Spinal cord (tissue), 10 donors: ENCODE measurements at places on chromosomes 2 and 18. TPM values are rescaled to one million over a fixed set of nuclear protein-coding genes. Genes with fewer than 3 reads are reported as not detected.

GRCh38 chr18:79746730-79747129 lies 51.0 kb upstream of the KCNG2 start:
- no peak for DNase-seq

GRCh38 chr2:42170619-42171395 lies 1.7 kb downstream of the EML4 start:
- no peak for DNase-seq

Gene ACKR3
- 19.7 TPM for total RNA-seq

GRCh38 chr2:144848423-144848822 lies 328.5 kb upstream of the ZEB2 start:
- no peak for DNase-seq

GRCh38 chr18:74895686-74896085 lies 298.0 kb downstream of the ZNF407 start:
- DNase-seq: no peak

DNA sequence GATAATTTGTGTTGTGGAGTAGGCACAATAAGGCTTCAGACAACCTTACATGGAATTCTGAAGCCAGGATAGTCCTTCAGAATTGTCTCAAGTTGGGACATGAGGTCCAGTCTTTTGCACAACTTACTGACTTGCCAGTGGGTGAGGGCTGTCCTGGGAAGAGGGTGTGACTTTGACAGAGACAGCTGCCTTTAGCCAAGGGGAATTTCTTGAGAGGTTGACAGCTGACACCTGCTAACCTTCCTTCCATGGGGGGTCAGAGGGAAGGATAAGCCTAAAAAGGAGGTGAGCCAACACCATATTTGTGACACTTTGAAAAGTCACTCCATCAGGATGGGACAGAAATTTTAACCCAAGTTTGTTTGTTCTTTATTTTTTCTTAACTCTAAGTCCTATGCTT lies 907.8 kb upstream of the CRIM1 start:
- no peak for DNase-seq

Gene WNT6
- total RNA-seq: 6.5 TPM

Gene FSHR
- not detected for total RNA-seq

- DNase-seq: no peak
Observed at GRCh38 chr2:61055557-61055956, 10.1 kb upstream of the SANBR start.
